ENCODE measurements at places on chromosomes 13 and 19.

DNA sequence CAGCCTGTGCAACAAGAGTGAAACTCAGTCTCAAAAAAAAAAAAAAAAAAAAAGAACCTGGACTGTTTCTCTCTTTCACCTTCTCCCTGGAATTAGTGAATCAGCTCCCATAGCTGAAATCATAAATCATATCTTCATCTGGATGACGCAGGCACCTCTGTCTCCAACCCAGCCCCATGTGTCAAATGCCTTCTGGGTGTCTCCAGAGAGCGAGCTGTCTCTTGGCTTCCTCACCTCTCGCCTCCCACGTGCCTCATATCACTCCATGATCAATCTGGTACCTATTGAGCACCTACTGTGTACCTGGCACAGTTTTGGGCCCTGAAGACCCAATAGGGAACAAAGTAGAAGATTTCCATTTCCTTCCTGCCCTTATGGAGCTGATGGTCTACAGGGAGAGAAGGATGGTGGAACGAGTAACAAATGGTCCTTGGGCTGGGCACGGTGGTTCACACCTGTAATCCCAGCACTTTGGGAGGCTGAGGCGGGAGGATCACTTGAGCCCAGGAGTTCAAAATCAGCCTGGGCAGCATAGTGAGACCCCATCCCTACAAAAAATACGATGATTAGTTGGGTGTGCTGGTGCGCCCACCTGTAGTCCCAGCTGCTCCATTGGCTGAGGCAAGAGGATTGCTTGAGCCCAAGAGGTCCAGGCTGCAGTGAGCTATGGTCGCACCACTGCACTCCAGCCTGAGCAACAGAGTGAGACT, 2.5 kb downstream of the HSD11B1L start:
- no peak for DNase-seq

DNA sequence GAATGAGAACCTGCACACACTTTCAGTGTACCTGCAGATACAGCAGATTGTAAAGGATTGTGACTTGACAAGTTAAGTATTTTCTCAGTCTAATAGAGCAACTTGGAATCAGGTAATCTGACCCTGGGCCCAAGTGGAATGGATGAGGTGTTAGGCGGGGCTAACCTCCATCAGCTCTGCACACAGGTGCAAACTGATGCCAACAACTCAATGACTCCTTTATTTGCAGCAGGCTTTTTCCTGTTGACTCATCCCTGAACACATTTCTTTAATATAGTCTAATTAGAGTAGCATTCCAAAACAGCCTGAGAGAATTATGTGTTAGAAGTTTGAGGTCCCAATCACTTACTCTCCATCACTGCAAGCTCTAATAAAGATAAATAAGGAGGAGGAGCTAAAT, 48.8 kb downstream of the TPT1 start:
- DNase-seq: no peak

GRCh38 chr19:11480715-11481533, at the start of gene ELAVL3:
Gene ELAVL3 (minus strand): TSS chr19:11481046. CDS start chr19:11480608, 438 bp downstream.
- no peak for DNase-seq

GRCh38 chr13:33544308-33544707, 258.8 kb upstream of the STARD13 start:
- no peak for DNase-seq

- no peak for DNase-seq
Measured at GRCh38 chr13:100521851-100522617, 66.6 kb downstream of the GGACT start.

- no peak for DNase-seq
Measured at GRCh38 chr19:51342631-51343569, 961 bp upstream of the VSIG10L start.

- DNase-seq: no peak
Measured at GRCh38 chr13:20353973-20354372, 121.9 kb upstream of the GJB6 start.

DNA sequence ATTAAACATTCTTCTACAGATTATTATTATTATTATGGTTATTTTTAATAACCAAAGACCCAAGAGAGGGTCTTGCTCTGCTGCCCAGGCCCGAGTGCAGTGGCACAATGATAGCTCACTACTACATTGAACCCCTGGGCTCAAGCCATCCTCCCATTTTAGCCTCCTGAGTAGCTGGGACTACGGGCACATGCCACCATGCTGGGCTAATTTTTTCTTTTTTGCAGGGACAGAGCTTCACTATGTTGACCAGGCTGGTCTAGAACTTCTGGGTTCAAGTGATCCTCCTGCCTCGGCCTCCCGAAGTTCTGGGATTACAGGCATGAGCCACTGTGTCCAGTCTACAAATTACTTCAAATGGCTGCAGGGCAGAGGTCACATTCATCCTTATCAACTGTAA, 179.8 kb downstream of the KCNRG start:
- DNase-seq: no peak

DNA sequence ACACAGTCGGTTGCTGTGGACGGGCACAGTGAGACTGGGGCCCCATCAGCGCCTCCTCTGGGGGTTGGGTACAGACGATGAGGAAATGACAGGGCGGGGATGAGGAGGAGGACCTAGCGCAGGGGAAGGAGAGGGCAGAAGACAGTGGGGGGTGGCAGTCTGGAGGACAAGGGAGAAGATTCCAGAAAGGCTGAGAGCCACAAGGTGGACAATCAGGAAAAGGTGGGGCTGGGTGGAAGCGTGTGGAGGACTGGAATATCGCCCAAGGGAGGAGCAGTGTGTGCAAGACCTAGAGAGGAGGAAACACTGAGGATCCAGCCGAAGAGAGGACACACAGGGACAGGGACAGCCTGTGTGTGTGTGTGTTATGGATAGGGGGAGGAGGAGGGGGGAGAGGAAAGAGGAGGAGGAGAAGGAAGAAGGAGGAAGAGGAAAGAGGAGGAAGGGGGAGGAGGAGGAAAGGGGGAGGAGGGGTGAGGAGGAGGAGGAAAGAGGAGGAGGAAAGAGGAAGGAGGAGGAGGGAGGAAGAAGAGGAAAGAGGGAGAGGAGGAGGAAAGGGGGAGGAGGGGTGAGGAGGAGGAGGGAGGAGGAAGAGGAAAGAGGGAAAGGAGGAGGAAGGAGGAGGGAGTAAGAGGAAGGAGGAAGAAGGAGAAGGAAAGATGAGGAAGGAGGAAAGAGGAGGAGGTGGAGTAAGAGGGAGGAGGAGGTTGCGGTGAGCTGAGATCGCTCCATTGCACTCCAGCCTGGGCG, 15.8 kb upstream of the GARIN5A start:
- peak; percentile 21 for DNase-seq

- DNase-seq: no peak
Measured at GRCh38 chr13:113493315-113493951, 2.9 kb upstream of the DCUN1D2 start.

DNA sequence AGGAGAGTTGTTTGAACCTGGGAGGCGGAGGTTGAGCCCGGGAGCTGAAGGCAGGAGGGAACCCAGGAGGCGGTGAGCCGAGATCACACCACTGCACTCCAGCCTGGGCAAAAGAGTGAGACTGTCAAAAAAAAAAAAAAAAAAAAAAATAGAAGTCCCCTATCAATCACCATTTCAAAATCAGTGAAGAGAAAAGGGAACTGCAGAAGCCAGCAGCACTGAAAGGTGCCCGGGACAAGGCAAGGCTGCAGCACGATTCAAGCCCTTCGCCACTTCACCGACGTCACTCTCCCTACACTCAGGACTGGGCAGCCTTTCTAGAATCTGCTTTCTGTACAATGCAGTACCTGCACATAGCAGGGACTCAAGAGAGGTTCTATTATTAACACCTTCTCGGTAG, 21.9 kb upstream of the USP12 start:
- DNase-seq: no peak

DNA sequence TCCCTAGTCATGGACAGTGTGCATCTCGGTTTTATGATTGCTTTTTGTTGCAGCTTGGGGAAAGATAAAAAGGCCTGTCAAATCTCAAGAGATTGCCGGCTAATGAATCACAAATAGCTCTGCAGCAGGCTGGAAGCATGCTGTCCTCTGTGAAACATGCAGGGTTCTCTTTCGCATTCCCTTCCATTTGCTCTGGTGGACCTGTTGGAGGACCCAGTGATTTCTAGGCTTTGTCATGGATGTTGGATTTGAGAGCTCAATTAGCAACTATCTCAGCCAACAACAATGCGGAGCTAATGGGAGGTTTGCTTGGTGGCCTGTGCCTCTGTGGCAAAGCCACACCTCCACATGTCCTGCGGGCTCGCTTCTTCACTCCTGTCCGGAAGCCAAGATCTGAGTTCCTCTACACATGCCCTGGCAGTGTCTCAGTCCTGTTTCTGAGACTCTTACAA, 418.1 kb upstream of the ARGLU1 start:
- no peak for DNase-seq
